Stimulated activated memory B cell treated with anti-CD40 and anti-IgM and Interleukin-4, amounts not matched to agents 10 μg/mL and 1 μg/mL and 100 μg/mL, for 72 hours (primary cell): ENCODE measurements at places on chromosomes 6 and 20.
A peak's percentile ranks its signal among the peaks of the same experiment; 100 is the strongest.

DNA sequence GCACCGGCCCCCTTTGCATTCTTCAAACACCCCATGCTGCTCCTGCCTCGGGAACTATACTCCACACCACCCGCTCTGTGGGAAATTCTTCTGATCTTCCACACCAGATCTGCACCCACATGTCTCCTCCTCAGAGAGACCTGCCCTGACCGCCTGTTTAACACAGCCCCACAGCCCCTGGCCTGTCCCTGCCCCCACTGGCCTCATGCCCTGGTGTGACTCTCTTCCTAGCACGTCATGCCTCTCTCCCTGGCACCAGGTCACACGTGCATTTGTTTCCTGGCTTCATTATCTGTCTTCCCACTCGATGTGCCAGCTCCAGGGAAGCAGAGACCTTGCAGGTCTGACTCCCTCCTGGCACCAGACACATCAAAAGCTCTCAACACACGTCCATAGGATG lies 79.6 kb downstream of the ANKRD60 start:
- ATAC-seq: no peak

GRCh38 chr6:43788301-43788700 lies 18.3 kb downstream of the VEGFA start:
- ATAC-seq: no peak

DNA sequence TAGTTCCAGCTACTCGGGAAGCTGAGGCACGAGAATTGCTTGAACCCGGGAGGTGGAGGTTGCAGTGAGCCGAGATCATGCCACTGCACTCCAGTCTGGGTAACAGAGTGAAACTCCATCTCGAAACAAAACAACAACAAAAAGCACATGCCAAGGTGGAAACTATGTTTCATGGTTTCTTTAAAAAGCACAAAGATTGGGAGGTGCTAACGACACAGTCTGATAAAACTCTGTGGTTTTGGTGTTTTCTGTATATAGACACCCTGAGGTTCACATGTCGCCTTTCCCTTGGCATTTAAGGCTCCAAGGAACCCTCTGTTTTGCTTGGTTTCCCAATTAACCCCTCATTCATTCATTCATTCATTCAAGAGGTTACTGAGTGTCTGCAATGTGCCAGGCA lies 253.4 kb upstream of the SULF2 start:
- ATAC-seq: no peak

DNA sequence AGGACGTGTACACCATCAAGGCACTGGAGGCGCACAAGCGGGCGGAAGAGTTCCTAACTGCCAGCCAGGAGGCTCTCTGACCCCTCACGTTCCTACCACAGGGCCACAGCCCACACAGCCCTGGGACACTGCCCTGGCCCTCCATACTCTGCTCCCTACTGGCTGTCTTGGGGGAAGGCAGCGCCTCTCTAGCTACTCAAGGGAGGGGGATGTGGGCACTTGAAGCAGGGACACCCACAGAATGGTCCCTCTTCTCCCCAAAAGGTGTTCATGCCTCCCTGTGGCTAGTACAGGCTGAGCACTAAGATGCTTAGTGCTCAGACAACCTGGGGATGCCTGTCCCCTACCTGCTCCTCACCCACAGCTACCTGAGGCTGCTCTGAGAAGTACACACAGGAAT lies 2.5 kb downstream of the MEA1 start:
- ATAC-seq: no peak

DNA sequence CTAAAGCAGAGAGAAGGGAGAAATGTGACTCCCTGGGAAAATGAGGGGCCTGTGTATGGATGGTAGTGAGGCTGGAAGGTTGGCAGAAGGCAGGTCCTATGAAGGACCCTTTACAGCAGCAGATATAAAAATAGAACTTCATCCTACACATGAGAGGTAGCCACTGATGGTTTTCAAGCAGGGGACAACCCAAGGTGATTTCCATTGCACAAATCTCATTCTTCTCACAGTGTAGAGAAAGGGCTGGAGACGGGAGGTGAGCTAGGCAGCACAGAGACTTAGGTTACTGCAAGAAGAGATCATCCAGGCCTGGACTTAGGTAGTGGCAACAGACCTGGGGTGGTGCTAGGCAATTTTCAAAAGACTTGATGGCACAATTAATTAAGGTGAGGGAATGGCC lies 30.7 kb downstream of the TRAM2 start:
- ATAC-seq: peak; percentile 76

- ATAC-seq: no peak
Observed at GRCh38 chr6:160331753-160332152, 16.4 kb upstream of the SLC22A3 start.

GRCh38 chr20:53672484-53673129 lies 79.0 kb upstream of the ZNF217 start:
- no peak for ATAC-seq

GRCh38 chr20:47686545-47686944 lies 98.7 kb downstream of the SULF2 start:
- ATAC-seq: no peak
